ENCODE measurements at places on chromosomes 11 and 22.

GRCh38 chr22:25085930-25086901 lies 113.4 kb upstream of the CRYBB3 start:
- no peak for DNase-seq

GRCh38 chr11:66698491-66698890 lies 20.8 kb upstream of the RBM4B start:
- no peak for DNase-seq

DNA sequence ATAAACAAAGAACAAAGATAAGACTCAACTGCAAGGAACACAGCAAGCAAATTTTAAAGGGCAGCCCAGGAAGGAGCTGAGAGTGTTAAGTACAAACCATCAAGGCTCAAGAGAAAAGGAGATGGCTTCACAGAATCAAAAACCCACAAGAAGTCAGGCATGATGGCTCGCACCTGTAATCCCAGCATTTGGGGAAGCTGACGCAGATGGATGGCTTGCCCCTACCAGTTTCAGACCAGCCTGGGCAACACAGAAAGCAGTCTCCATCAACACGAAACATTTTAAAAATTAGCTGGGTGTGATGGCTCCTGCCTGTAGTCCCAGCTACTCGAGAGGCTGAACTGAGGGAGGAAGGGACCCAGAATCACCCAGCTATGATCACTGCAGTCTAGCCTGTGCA lies 32.6 kb downstream of the MAPK1 start:
- DNase-seq, result no peak

DNA sequence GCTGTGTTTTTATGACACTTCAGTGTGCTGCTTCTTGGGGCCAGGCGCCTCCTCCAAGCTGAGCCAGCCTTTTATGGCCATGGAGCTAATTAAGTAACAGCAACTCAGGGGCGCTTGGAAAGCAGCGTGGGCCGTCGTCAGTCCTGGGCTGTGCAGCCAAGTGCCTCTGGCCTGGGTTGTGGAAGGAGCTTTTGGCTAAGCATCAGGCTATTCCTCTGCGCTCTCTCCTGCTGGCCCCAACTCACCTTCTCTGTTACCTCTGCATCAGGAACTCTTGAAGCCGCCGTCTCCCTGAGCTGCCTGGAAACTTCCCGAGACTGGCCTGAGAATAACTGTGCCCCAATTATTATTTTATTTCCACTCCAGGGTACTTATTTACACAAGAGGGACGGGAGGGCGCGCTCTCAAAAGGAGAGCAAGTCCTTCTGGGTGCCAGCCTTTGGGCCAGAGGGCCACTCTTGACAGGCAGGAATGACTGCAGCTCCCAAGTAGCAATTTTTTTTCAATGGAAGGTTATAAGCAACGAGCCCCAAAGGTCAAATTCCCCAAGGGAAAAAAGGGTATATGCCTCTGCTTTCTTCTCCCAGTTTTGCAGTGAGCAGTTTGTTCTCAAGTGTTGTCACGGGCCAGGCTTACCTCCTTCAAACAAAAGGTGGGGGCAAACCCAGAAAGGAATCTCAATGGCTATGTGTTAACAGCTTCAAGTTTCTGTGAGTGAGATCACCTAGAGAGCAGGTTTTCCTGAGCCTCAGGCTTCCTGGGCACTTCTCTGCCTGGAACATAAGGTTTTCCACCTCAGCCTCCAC lies 38.5 kb upstream of the NAV2 start:
- DNase-seq, result peak; percentile 57

GRCh38 chr11:119293461-119293860 lies 23.5 kb downstream of the MCAM start:
- no peak for DNase-seq

- no peak for DNase-seq
These were observed 1.4 kb downstream of the NUDT22 start for GRCh38 chr11:64227405-64227956.

- no peak for DNase-seq
These were observed 48.1 kb downstream of the SHANK2 start for GRCh38 chr11:71204294-71204693.

GRCh38 chr11:19176629-19177186 lies 25.1 kb downstream of the CSRP3 start:
- no peak for DNase-seq

GRCh38 chr11:396948-397548 lies 3.0 kb downstream of the PKP3 start:
- DNase-seq, result no peak

DNA sequence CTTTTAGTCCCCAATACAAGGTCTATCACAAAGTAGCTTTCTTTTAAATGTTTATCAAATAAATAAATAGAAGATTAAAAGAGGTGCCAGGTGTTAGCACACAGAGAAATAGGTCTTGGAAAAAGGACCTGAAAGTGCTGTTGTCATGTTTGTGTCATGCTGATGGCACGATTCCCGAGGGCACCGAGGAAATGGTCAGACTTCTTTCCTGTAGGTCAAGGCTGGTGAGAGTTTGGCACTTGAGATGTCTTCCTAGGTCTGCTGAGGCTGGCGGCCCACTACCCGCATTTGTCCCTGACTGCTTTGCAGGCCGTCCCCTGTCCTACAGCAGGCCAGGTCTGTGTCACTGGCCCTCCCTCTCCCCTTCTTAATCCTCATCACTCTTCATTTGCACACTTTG lies 112.1 kb downstream of the ATXN10 start:
- no peak for DNase-seq

DNA sequence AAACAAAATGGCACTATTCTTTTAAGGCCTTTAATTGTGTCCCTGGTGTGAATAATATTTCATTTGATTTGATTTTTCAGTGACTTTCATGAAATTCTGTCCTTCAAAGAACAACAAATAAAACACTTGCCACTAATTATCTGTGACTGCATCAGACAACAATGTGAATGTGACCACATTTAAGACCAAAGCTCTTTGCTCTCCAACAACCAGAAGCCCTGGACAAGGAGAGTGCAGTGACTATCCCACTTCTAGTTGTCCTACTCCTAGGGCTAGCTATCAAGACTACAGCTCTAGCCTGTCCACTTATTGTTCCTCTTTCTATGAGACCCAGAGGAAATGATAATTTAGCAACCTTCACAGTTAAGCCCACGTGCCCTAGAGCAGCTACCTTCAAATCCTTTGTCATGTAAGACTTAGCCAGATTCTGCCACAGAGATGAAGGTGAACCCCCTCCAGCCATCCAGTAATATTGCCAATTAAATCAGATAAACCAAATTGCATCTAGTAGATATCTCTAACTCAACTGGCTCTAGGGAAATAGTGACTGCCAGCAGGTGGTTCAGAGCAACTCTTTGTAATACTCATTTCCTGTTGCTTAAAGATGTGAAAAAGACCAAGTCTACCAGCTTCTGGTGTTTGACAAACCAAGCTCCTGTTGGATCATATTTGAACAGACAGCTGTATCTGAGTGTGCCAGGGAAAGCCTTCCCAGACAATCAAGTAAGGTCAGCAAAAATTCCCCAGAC lies 142.6 kb upstream of the BLID start:
- DNase-seq, result no peak

GRCh38 chr22:27489178-27489675 lies 312.3 kb downstream of the MN1 start:
- no peak for DNase-seq

- DNase-seq, result peak; percentile 80
These were observed 57.5 kb downstream of the C22orf31 start for GRCh38 chr22:29003975-29004646.

DNA sequence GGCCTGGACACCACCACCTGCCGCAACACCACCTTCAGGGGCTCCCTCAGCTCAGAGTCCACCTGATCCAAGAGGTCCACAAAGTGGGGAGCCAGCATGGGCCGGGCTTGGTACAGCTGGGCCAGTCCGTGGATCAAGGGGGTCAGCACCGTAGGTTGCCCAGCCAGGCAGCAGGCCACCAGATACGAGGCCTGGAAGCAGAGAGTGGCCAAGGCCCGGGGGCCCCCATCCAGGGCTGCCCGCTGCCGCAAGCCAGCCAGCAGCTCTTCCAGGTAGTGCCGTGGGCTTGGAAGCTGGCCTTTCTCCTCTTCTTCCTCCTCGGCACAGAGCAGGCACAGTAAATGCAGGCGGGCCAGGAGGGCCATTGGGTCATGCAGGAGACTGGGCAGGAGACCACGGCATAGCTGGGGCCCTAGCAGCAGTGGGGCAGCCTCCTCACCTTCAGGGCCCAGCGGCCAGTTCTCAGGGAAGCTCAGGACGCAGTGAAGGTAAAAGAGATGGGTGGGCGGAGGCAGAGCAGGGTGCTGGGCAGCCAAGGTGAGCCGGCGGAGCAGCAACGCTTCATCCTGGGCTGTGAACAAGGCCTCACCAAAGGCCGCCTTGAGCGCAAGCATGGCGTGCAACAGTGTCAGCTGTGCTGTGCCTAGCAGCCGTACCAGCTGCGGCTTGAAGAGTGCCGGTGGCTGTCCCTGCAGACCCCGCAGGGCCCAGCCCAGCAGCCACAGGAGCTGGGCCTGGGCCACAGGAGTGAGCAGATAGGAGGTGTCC lies 1.7 kb downstream of the AP5B1 start:
- DNase-seq, result no peak

DNA sequence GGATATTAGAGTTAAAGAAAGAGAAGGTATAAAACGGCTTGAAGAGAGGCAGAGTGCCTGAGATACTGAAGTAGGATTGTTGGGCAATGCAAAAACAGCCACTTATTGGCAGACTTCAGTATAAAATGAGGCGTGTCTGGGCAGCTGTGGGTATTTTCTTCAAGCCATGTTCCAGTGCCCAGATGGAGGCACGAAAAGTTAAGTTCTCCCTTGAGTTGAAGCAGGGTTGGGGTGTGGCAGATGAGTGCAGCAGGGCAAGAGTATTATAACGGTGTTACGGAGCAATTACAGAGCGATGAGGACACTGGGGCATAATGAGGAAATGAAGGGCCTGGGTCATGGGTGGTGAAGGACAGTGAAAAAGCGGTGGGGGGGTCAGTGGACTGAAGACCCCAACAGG lies 73.7 kb upstream of the CREB3L1 start:
- no peak for DNase-seq

- DNase-seq, result no peak
These were observed 40.9 kb upstream of the BIRC3 start for GRCh38 chr11:102276362-102276761.

GRCh38 chr11:60797846-60798630 lies 12.9 kb downstream of the MS4A10 start:
- DNase-seq, result no peak

DNA sequence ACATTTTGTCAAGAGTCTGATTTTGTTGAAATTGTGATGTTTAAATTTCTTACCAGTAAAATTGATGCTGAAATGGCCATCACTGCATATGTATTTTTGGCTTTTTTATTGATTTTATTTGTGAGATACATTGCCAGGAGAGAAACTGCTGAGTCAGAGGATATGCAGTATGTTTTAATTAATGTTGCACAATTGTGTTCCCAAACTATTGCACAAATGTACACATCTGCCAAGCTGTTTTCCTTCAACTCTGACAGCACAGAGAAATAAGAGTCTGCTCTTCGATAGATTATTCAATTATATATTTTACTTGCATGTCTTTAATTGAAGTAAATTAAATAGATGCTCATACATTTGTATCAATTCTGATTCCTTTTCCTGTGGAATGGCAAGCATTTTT lies 640.2 kb upstream of the LUZP2 start:
- no peak for DNase-seq

GRCh38 chr11:116334596-116334995 lies 438.2 kb downstream of the BUD13 start:
- DNase-seq, result no peak

GRCh38 chr22:23180301-23180892 lies at the start of gene BCR:
TSS of gene BCR (plus strand) at chr22:23180509. CDS start at chr22:23180961, 452 bp downstream.
- DNase-seq, result peak; percentile 35

DNA sequence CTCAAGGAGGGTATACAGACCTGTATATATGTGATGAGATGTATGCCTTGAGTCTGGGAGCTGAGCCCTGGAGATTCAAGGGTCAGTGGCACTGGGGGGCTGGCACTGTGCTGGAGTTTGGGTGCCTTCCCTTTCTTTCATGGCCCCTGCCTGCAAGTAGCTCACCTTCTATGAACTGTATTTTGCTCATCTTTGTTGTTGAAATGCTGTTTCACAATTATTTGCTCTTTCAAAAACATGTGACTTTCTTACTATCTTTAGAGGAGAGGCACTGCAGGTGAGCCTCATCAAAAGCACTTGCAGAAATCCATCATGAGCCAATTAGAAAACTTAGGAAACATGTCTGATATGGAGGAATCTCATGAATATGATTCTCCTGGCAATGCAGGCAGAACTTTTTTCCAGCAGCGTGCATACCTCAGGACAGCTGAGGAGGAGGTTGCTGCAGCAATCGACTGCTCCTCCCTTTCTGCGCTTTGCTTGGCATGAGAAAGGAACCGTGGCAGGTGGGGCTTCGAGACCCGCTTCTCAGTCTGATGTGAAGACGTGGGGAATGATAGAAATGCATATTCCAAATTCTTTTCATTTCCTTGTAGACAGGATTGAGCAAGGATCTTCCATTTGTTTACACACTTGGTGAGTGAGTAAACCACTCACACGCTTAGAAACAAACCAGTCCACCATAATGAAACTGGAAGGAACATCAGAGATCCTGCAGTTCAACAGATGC lies 178.4 kb upstream of the E2F8 start:
- no peak for DNase-seq

GRCh38 chr22:23682827-23683355 lies 7.9 kb upstream of the RGL4 start:
- DNase-seq, result no peak

GRCh38 chr22:30519842-30520425 lies 14.4 kb upstream of the SEC14L4 start:
- no peak for DNase-seq

GRCh38 chr11:107777110-107777509 lies 65.3 kb upstream of the SLN start:
- no peak for DNase-seq

- DNase-seq, result peak; percentile 67
These were observed 14.9 kb upstream of the CCDC73 start for GRCh38 chr11:32809313-32809712.

- no peak for DNase-seq
These were observed 48.8 kb downstream of the NAT10 start for GRCh38 chr11:34154059-34154875.

GRCh38 chr22:26907366-26907765 lies 250.0 kb downstream of the MIAT start:
- DNase-seq, result no peak

DNA sequence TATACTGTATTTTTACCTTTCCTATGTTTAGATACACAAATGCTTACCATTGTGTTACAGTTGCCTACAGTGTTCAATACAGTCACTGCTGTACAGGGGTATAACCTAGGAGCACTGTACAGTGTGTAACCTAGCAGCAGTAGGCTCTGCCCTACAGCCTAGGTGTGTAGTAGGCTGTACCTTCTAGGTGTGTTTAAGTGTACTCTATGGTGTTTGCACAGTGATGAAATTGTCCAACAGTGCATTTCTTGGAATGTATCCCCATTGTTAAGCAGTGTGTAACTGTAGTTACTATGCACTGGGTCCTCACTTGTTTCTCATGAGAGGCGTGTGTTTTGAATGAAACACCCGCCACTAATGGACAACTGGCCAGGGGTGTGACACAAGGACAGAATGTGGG lies 269.0 kb downstream of the OPCML start:
- DNase-seq, result no peak

DNA sequence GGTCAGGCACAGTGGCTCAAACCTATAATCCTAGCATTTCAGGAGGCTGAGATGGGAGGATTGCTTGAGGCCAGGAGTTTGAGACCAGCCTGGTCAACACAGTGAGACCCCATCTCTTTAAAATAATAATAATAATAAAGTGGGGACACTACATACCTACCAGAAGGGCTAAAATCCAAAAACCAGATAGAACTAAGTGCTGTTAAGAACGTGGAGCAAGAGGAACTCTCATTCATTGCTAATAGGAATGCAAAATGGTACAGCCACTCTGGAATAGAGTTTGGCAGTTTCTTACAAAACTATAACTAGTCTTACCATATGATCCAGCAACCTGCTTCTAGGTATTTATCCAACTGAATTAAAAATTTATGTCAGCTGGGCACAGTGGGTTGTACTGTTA lies 9.6 kb downstream of the CKAP5 start:
- DNase-seq, result no peak

GRCh38 chr22:44600207-44600785 lies 101.7 kb upstream of the PRR5 start:
- DNase-seq, result no peak

All from NCI-H1105 treated with DMSO at 0.1 percent for 48 hours (cell line).